ENCODE measurements at places on chromosomes 1 and 21.

DNA sequence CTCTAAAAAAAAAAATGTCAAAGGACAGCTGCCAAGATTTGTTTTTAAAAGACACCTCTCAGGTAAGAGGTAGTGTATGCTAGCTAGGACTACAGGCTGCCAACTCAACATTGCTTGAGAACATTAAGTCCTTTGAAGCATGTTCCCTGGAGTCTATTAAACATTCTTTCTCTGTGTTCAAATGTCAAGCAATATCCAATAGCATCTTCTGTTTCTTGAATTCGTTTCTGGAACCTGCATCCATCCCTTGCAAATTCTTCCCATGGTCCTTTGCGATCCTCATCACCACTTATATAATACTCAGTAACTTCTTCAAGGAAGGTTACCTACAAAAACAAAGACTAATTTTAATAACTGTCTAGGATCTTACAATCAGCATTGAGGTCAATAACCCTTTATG lies 5.6 kb downstream of the PPP1R15B start:
- no peak for DNase-seq

GRCh38 chr1:170530972-170531757 lies 801 bp upstream of the GORAB start:
- DNase-seq = no peak

- no peak for DNase-seq
Measured at GRCh38 chr1:164953815-164954214, 394.8 kb downstream of the PBX1 start.

DNA sequence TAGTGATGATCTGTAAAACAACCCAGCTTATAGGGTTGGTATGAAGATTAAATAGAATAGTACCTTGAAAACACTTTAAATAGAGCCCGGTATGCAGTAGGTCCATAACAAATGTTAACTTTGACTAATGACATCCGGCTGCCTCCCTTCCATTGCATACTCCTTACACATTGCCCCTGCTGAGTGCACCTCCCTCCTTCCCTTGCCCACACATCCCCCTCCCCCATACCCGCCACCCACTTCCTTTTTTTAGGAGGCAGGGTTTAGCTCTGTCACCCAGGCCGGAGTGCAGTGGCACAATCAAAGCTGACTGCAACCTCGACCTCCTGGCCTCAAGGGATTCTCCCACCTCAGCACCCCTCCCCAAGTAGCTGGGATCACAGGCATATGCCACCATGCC lies 24.4 kb upstream of the ZC3H12A start:
- no peak for DNase-seq

DNA sequence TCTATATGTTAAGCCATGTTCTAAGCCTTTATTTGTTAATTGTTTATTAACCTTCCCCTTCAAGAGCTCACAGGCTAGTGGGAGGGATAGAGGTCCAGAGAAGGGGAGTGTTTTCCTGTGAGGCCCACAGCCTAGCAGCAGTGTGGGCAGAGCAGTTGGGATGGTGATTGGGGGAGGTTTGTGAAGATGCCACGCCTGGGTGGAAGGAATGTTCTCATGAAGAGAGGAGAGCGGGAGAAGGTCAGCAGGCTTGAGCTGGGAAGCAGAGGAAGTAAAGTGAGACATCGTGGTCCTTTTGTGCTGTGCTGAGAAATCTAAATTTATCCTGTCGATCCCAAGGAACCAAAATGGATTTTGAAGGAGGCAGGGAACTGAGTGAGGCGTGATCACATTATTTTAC lies 42.6 kb downstream of the TRAPPC10 start:
- DNase-seq = no peak

GRCh38 chr1:7110321-7110720 lies 325.1 kb downstream of the CAMTA1 start:
- no peak for DNase-seq

DNA sequence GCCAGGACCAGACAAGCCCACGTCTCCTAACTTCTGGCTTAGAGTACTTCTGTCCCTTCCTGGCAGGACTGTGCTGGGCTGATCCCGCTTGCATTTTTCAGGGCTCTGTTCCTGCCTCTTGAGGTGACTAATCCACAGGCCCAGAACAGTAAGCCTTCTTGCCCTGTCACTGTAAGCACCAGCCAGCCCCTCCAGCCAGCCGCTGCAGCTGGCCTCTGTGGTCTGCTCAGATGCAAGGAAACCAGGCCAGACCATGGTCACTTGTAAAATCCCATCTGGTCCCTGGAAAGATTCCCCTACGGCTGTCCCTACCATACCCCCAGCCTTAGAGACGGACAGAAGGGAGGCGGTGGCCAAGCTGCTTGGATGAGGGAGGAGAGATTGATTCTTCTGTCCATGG lies 74.2 kb downstream of the KIRREL1 start:
- no peak for DNase-seq
